ENCODE measurements at places on chromosomes 1 and 21.

- no peak for DNase-seq
Observed at GRCh38 chr1:99751877-99752504, 14.4 kb downstream of the FRRS1 start.

DNA sequence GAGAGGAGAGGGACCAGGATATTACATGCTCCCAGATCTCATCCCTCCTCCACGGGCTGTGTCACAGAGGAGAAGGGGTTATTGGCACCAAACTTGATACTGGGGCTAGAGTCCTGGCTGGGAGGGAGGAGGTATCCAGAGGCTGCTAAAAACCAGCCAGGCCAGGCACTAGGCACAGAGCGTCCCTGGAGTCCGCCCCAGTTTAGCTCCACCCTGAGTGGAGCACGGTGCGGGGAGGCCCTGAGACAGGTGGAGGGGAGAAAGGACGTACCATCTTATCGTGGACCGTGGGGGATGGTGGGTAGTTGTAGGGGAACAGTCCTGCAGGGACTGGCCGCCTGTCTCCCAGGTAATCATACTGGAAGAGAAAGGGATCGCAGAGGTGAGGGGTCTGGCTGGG is 42.7 kb upstream of the GOLT1A start:
- DNase-seq = no peak

- no peak for DNase-seq
Observed at GRCh38 chr1:242146652-242147051, 147.8 kb upstream of the MAP1LC3C start.

DNA sequence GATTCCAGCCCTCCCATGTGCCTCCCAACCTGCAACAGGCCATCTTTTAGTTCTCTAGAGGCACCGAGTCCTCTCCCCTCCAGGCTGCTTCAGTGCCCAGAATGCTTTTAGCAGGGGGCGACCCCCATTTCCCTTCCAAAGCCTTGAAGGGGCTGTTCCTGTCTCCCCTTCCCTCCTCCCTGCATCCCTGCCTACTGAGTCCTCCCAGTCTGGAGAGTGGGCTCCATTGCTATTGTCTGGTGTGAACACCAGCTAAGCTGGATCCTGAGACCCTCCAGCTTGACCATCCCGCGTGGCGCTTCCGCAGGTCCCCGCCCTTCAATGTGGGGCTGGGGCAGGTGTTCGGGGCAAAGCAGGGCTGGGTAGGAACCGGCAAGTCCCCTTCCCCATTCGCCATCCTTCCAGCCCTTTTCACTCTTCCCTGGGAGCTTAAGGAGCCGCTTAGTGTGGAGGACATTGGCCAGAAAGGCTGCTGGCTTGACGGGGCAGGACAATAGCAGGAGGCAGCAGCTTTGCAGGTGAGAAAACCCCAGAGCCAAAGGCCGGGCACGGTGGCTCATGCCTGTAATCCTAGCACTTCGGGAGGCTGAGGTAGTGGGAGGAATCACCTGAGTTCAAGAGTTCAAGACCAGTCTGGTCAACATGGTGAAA is 32.2 kb downstream of the PADI6 start:
- no peak for DNase-seq

DNA sequence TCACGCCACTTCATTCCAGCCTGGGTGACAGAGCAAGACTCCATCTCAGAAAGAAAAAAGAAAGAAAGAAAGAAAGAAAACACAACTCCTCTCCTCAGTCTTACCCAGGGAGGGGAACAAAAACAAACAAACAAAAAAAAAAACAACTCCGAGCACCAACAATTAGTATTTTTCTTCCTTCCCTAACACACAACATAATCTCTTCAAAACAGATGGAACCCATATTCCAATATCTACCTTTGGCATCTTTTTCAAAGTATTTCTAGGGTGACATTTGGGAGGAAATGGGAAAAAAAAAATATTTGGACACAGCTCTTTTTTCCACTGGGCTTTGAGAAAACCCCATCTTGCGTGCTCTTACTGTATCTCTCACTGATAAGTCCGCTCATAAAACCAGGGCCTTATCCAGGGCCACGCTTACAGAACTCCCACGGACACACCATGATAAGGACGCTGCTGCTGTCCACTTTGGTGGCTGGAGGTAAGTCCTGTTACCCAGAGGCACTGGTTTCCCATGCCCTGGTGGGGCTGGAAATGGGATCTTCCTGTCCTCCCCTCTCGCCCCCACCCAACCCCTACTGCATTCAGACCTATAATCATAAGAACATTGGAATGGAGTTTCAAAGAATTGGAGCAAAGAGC is at the start of gene CELA2A:
TSS of gene CELA2A (plus strand) at position 420 of the 642 bp plus-strand sequence. CDS start at position 442, 22 bp downstream.
- DNase-seq = no peak
